Gastrocnemius medialis (tissue), 4 donors: ENCODE measurements at places on chromosomes 11 and 22. TPM values are rescaled to one million over a fixed set of nuclear protein-coding genes. Genes with fewer than 3 reads are reported as not detected.

RAB39A gene
- 0.22 TPM for total RNA-seq

CHRDL2 gene
- total RNA-seq = not detected

OR10A2 gene
- not detected for total RNA-seq

TMA7B gene
- total RNA-seq = not detected

CLTCL1 gene
- 198 TPM for total RNA-seq

DNA sequence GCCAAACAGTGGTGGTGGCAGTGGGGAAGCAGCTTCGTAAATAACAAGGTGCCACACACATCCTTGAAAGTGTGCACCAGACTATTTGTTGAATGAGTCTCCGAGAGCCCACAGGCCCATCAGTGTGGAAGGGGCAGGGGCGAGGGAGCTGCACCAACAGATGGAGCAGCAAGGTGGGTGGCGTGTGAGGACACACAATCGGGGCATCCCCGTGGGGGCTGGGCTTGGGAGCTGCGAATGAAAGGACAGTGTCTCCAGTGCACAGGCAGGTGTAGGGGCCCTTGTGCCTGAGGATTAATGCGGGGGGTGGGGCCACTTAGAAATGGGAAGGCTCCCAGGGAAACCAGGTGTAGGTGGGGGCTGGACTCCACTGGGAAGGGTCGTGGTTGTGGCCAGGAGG, 2.8 kb downstream of the NRXN2 start:
- DNase-seq = no peak

DNA sequence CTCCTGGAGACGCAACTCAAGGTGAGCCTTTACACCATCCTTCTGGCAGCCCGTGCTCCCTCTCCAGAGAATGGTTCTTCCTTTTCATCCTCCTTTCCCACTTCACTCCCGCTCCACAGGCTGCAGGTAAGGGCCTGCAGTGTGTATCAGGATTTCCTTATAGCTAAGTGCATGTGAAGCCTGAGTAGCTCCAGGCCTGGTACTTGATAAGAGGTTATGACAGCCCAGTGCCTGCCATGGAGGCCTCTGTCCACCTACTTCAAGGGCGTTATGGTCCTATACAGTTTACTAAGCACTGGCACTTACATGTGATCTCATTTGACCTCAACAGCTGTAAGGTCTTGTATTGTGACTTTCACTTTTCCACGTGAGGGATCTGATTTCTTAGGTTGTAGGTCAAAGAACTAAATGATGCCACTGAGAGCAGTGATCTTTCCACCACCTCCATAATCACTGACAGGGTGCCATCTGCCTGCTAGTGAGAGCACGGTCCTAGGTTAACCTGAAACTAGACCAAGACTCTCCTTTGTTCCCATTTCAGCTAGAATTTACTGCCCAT, 18.1 kb downstream of the SSH3 start:
- no peak for DNase-seq

DNA sequence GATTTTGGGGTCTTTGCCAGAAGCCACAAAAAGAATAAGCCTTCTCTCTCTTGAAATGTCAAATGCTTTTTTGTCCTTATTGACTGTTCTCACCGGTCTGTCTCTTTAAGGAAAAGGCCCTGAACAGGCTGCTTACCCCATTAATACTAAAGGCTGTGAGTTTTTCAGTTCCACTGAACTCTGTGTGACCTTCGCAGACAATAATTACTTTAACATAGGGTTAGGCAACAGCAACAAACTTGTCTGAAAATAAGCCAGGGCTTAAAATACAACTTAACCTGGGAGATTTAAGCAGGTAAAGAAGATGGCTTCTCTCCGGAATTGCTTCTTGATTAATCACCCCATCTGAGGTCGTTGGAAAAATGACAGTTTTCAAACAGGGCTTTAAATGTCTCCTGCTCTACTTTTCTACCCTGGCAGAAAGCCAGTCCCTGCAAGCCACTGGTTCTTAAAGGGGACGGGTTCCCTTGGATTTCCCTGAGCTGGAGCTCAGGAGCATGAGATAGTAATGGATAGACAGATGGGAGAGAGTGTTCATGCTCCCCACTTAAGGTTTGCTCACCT, 69.4 kb downstream of the ARL14EP start:
- DNase-seq = no peak
